ENCODE measurements at places on chromosomes 2 and 18.

GRCh38 chr2:69013840-69014821 is 1.2 kb downstream of the ANTXR1 start:
- H3K27me3 ChIP-seq = no peaks in the 10 kb centered on the region
- peak overlapping the region; percentile 88 for H3K4me3 ChIP-seq
- no peaks in the 10 kb centered on the region for H3K36me3 ChIP-seq

DNA sequence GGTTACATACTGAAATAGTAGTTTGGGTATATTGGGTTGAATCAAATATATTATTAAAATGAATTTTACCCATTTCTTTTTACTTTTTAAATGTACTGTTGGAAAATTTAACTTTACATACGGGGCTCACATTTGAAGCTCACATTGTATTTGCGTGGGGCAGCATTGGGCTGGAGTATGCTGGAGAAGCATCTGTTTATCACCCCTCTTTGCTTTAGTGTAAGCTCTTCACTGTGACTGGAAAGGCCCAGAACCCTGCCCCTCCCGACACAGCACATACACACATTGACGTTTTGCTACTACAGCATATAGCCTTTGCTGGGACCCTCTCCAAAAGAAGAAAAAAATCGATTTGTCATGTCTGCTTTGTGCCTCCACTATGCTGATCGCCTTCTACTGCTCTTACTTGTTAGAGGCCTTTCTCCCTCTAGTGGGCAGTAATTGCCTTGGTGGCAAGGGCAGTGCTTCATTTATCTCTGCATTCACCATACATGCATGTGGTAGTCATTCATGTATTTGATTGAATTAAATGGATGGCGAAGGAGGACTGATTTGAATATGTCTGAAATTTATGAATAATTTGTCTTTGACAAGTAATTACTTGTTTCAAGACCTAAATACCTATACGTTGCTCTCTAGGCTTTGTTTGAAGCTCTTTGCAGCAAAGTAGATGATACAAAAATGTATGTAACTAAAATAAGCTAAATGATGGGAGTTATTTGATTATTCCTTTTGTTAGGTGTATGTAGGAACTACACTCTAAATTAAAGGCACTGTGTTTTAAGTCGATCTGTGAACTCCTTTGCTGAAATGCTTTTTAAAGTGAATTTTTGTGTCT is 37.4 kb downstream of the VAPA start:
- no peak for DNase-seq
- H3K4me3 ChIP-seq = no peak overlapping the region
- H3K4me1 ChIP-seq = no peaks in the 10 kb centered on the region
- peaks cover 19% of the 10 kb centered on the region for H3K36me3 ChIP-seq
- H3K27ac ChIP-seq = no peak overlapping the region
- H3K27me3 ChIP-seq = no peaks in the 10 kb centered on the region

GRCh38 chr2:143030127-143030526 is 99.1 kb upstream of the ARHGAP15 start:
- no peak overlapping the region for H3K27ac ChIP-seq
- H3K27me3 ChIP-seq = no peaks in the 10 kb centered on the region
- H3K36me3 ChIP-seq = no peaks in the 10 kb centered on the region
- no peak for DNase-seq
- H3K4me3 ChIP-seq = no peak overlapping the region
- H3K4me1 ChIP-seq = peaks cover 6% of the 10 kb centered on the region

DNA sequence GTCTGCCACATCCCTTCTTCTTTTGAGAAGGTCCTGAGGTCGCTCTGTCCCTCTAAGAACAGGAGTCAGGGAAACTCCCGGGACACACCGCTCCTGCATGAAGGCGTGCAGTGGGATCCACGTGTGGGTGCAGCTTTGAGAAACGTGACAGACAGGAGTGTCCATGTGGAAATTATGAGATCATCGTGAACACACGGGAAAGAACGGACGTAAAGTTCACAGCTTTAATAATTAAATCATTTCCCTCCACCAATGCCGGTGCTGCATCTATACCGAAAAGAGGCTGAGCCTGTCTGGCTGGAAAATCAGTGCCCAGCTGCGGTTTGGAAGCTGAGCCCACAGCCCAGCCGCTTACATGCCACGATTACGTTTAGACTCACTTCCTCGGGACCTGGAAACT is 372.4 kb upstream of the SALL3 start:
- no peak for DNase-seq
- H3K36me3 ChIP-seq = no peaks in the 10 kb centered on the region
- no peak overlapping the region for H3K4me3 ChIP-seq
- no peaks in the 10 kb centered on the region for H3K27me3 ChIP-seq

GRCh38 chr18:31156821-31157763 is 5.6 kb downstream of the DSC1 start:
- H3K4me1 ChIP-seq = no peaks in the 10 kb centered on the region
- no peaks in the 10 kb centered on the region for H3K27me3 ChIP-seq
- no peaks in the 10 kb centered on the region for H3K36me3 ChIP-seq
- peak; percentile 96 for DNase-seq
- H3K27ac ChIP-seq = peak overlapping the region; percentile 72
- no peak overlapping the region for H3K4me3 ChIP-seq

GRCh38 chr18:41695441-41695840 is 259.6 kb upstream of the PIK3C3 start:
- no peak overlapping the region for H3K27ac ChIP-seq
- no peaks in the 10 kb centered on the region for H3K36me3 ChIP-seq
- no peak for DNase-seq
- no peak overlapping the region for H3K4me3 ChIP-seq
- H3K4me1 ChIP-seq = no peaks in the 10 kb centered on the region
- H3K27me3 ChIP-seq = no peaks in the 10 kb centered on the region

DNA sequence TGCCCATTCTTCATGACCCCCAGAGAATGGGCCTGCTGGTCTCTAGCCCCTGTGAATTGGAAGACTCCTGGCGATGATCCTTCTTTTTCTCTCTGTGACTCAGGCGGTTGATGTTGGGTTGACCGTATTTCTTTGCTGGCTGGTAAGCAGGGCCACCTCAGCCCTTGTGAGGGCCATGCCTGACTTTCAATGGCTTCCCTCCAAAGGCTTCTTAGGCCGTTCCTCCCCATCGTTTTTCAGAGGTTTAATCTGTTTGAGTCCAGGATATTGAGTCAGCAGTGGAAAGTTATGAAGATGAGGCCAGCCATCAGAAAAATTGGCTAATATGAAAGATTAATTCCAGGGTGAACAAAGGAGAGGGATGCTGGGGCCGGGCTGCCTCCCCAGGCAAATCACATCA is 13.6 kb downstream of the HPCAL1 start:
- no peaks in the 10 kb centered on the region for H3K36me3 ChIP-seq
- DNase-seq = no peak
- no peak overlapping the region for H3K4me3 ChIP-seq
- H3K4me1 ChIP-seq = no peaks in the 10 kb centered on the region
- no peaks in the 10 kb centered on the region for H3K27me3 ChIP-seq
- H3K27ac ChIP-seq = no peak overlapping the region

DNA sequence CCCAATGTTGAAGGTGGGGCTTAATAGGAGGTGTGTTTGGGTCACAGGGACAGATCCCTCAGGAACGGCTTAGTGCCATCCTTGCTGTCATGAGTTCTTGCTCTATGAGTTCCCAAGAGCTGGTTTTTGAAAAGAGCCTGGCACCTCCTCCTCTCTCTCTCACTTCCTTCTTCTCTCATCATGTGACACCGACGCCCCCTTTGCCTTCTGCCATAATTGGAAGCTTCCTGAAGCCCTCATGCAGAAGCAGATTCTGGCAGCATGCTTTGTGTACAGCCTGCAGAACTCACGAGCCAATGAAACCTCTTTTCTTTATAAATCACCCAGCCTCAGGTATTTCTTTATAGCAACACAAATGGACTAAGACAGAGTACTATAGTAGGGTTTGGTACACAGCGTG is 100.4 kb upstream of the SH3BP4 start:
- no peaks in the 10 kb centered on the region for H3K27me3 ChIP-seq
- no peak overlapping the region for H3K27ac ChIP-seq
- H3K4me1 ChIP-seq = peaks cover 12% of the 10 kb centered on the region
- DNase-seq = no peak
- no peaks in the 10 kb centered on the region for H3K36me3 ChIP-seq

- H3K4me1 ChIP-seq = peaks cover 2% of the 10 kb centered on the region
- no peaks in the 10 kb centered on the region for H3K36me3 ChIP-seq
- H3K27me3 ChIP-seq = peaks cover 22% of the 10 kb centered on the region
Observed at GRCh38 chr2:131425231-131425941, 50.5 kb upstream of the TUBA3D start.

GRCh38 chr2:76008001-76008702 is 297.4 kb upstream of the GCFC2 start:
- no peak for DNase-seq
- no peaks in the 10 kb centered on the region for H3K4me1 ChIP-seq
- no peak overlapping the region for H3K4me3 ChIP-seq
- H3K27ac ChIP-seq = no peak overlapping the region

- no peaks in the 10 kb centered on the region for H3K27me3 ChIP-seq
- no peak overlapping the region for H3K4me3 ChIP-seq
- H3K27ac ChIP-seq = peak overlapping the region; percentile 29
- H3K36me3 ChIP-seq = no peaks in the 10 kb centered on the region
Observed at GRCh38 chr2:240250985-240251847, 110.8 kb upstream of the OTOS start.

- no peaks in the 10 kb centered on the region for H3K27me3 ChIP-seq
- peaks cover 2% of the 10 kb centered on the region for H3K36me3 ChIP-seq
- no peaks in the 10 kb centered on the region for H3K4me1 ChIP-seq
- no peak overlapping the region for H3K27ac ChIP-seq
- H3K4me3 ChIP-seq = no peak overlapping the region
Observed at GRCh38 chr2:45497355-45497754, 113.7 kb downstream of the SRBD1 start.

Measured in trophoblast cell (in vitro differentiated cells and primary cell).